ENCODE measurements at places on chromosomes 16 and 17.
A peak's percentile ranks its signal among the peaks of the same experiment; 100 is the strongest.

- DNase-seq: no peak
These were observed 151.2 kb downstream of the CCDC182 start for GRCh38 chr17:57593739-57594462.

GRCh38 chr16:55513616-55514015 is 4.7 kb downstream of the LPCAT2 start:
- no peak for DNase-seq

DNA sequence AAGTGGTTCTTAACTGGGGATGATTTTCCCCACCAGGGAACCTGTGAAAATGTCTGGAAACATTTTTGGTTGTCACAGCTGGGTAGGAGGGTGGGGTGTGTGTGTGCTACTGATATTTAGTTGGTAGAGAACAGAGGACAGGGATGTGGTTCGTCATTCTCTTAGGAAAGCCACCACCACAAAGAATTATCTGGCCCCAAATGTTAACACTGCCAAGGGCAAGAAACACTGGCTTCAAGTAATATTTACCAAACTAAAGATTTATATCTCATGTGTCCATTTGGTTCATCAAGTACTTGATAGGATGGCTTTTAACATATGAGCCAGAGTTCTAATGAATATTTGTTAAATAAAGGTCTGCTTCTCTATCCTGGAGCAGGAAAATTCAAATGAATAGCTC is 19.5 kb downstream of the MPHOSPH6 start:
- DNase-seq: no peak

- no peak for DNase-seq
These were observed 41.8 kb upstream of the ARL4D start for GRCh38 chr17:43356999-43357398.

GRCh38 chr17:28317099-28317965 is 1.7 kb upstream of the TMEM97 start:
- DNase-seq: no peak

DNA sequence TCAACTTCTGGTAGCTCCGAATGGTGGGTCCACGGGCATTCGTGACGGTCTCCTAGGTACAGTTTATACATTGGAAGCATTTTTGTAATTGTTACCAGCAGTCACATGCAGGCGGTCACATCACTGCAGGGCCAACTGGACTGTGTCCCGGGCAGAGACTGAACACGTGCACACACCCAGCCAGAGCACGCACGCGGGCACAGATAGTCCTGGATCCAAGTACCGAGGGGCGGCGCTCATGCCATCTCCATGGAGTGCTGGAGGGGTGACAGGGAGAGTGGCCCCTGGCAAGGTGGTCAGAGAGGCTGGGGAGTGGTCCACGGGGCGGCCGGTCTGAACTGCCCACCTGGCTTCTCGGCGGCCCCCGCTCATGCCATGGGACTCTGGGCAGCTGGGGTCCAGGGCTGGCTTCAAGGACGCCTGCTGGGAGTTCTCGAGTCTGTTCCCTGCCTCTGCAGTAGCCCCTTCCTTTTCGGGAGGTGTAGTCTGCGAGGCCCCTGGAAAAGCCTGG is 34.2 kb downstream of the BAIAP2 start:
- DNase-seq: no peak

DNA sequence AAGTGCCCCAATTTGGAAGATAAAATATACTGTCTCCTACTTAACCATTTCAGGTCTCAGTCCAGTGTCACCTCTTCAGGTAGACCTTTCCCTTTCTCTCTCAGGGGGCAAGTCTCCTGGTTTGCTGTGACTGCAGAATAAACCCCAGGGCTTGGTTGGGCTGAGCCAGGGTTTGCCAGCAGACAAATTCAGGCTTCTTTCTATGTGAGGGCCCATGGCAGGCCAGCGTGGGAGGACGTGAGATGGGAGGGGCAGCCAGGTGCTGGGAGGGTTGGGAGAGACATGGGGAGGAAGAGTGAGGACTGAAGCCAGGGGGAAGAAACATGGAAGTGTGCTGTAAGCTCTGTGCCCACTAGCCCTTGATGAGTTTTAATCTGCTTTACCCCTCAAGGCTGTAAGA is 163.2 kb downstream of the SPECC1 start:
- DNase-seq: no peak

DNA sequence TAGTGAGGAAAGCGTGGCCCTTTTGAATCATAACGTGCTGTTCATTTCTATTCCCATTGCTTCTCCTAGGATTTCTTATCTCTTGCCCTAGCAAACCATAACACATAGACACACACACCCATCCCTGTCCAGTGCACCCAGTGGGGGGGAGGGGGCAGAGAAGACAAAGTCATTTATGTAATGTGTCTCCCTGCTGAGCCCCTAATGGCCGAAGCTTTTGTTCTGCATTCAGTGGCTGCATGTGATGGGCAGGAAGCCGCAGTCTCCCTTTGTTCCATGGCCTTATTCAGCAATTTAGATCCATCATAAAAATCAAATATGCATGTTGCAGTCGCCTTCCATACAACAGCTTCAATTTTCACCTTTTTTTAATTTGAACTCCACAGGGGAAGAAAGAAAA is 325.4 kb downstream of the ZFHX3 start:
- DNase-seq: no peak

GRCh38 chr17:74334393-74335039 is 8.5 kb downstream of the KIF19 start:
- DNase-seq: no peak

GRCh38 chr17:62675260-62675659 is 47.8 kb downstream of the MRC2 start:
- peak; percentile 85 for DNase-seq

DNA sequence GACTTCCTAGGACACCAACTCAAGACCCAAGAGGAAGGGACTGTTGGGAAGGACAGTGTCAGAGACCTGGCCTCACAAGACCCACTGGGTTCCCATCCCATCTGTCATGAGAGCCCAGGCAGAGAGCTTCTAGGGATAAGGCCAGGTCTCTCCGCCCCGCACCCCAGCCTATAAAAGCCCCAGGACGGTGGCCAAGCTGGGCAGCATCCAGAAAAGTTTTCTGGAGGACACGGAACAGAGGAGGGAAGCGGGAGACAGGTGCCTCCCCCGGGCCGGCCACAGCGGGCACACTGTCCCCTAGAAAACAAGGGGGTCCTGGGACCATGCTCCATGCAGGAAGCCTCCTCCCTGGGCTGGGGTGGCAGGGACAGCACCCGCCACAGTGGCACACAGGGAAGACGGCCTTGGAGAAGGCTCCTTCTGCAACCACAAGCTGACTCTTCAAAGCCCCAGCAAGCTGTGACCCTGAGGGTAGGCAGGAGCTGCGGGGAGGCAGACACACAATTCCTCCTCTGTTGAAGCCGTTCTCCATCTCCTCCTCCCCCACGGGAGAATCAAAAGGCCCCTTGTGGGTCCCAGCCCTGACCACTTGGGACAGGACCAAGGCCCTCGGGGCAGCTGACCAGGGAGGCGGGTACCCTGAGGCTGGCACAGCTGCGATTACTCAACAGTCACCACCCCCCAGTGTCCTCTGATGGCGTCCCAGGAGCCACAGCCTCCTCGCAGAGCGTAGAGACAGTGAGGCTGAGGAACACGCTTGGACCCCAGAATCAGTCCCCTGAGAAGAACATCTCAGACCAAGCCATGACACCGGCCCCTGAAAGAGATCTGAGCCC is 26.1 kb downstream of the TRPV3 start:
- DNase-seq: no peak

- DNase-seq: no peak
These were observed 4.1 kb upstream of the MRPL58 start for GRCh38 chr17:75008373-75008772.

DNA sequence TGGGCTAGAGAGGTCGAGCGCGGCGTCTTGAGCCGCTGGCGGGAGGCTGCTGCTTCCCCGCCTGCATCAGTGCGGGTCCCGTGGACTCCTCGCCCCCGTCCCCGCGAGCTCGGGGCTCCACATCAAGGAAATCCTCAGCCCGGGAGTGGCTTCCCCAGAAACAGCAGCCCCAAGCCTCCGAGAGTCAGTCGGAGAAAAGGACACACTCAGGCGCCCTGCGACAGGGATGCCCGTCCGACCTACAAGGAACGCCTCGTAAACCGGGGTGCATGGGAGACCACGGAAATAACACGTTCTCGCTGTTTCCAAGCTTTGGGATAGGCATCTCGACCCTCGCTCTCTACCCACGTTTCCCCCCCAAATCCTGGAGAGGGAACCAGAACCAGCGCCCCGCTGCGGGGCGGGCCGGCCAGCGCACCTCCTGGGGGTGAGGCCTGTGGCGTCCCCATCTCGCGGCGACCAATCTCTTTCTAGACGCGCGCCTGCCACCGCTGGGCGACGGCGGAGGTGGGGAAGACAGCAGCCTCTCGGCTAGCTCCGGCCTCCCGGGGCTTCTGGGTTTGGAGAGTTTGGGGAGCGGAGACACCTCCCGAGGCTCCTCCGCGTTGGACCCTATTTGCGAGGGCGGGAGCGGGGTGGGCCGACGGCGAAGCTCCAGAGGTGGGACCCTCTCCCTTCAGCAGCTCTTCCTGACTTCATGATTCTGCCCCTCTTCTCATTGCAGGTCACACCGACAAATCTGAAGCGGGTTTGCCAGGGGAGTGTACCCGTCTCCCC is 759 bp upstream of the TP53I13 start:
- no peak for DNase-seq

DNA sequence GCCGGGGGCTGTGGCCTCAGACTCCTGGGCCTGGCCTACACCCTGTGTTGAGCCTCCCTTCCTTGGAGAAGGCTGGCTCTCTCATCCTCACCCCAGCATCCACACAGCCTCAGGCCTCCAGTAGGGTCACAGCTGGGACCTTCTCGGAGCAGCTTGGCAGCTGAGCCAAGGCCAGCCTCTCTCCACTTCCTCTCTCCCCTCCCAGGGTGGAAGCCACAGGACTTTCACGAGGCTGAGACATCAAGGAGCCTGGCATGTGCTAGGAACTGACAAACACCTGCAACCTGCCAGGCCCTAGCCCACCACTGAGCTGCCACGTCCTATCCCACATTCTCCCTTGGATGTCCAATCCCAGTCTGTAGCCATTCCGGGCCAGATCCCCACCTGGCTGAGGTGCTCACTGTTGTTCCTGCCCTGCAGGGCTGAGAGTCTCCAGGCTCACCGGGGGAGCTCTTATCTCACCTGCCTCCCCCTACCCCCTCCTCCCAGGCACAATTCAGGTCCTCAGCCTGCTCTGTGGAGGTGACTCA is 3.1 kb downstream of the MMP15 start:
- DNase-seq: no peak

DNA sequence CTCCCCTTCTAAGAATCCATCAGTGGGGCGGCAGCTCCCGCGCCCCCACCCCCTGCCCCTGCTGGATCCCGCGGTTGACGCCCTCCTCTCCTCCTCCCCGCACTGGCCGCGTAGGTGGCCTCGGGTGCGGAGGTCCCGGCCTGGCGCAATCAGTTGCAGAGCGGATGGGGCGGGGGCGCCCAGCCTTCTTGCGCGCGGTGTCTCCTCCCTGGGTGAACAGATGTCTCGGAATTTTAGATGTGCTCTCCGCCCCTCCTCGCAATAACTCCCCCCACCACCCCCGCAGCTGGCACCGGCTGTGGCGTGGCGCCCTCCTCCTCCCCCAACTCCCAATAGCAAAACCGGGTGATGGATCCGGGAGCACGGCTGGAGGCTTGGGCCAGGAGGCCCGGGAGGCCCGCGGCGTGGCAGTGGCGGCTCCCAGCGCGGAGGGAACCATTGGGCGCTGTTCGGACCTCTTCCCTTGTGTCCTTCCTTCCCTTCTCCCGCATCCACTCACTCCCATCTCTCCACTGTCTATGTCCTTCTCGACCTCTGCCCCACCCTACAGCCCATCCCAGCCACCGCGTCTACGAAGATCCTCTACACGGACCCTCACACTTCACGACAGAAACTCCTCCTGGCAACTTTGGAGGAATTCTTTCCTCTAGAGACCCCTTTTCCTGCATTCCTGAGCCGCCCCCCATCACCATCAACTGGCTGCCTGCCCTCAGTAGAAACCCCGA is 11.0 kb downstream of the NEUROD2 start:
- DNase-seq: no peak

DNA sequence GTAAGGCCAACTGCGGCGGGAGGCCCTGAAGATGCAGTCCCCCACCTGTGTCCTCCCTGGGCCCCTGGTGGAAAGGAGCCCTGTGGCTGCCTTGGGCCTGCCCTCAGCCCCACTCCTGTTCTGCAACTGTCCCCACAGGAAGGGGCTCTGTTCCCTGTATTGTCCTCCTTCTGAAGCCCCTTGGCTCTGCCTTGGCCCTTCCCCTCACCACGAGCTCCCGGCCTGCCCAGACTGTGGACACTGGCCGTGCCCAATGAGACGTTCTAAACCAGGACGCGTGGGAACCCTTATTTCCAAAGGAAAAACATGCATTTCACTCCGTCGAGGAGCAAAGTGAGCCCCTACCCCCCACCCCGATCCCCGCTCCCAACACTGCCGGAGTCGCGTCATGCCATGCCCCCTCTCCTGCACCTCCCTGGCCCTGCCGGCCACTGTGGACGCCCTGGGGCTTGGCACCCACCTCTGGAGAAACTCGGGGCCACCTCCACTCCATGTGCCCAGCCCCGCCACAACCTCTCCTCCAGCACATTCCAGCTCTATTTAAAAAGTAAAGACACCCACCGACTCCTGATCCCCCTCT is 13.5 kb upstream of the PNPO start:
- DNase-seq: no peak

GRCh38 chr16:77840673-77841501 is 52.5 kb downstream of the VAT1L start:
- DNase-seq: no peak

GRCh38 chr17:52160136-52160567 is 1.6 kb upstream of the CA10 start:
- DNase-seq: no peak

DNA sequence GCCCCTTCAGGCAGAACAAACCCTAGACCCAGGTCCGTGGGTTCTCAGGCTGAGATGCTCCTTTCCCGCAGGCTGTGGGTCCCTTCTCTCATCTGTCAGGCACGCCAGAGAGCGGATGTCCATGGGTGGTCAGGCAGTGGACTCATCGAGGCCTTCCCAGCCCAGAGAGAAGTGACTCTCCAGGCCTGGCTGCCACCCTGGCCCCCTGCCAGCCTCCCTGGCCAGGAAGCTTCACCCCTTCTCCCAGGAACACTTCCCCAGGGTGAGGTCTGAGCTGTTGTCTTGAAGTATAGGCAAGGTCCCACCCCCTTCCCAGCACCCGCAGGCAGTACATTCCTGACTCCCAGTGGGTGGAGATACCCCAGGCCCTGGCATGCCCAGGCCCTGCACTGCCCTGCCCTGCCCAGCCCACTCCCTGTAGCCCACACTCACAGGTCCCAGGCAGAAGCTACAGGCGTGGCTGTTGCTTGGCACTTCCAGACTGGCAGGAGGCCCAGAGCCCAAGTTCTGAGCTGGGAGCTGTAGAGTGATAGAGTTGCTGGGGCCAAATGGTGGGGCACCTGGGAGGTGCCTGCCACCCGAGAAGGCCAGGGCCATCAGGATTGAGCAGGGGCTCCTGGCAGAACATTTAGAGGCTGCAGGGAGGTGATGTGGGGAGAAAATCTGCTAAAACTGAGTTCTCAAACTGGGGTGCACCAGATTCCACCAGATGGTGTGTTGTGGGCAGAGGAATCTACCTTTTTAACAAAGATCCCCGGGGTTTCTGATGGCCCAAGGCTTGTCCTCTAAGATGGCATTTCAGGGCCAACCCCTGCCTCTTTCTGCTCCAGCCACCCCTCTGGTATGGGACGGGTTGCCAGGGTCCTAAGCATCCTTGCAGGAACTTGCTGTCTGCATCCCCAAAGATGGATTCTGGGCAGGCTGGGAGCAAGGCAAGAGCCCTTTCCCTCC is 6.7 kb downstream of the ITGA3 start:
- peak; percentile 38 for DNase-seq

All from NCI-H446 (cell line).